M059J (cell line): ENCODE measurements at places on chromosomes 2 and 18. TPM values are rescaled to one million over a fixed set of nuclear protein-coding genes. Genes with fewer than 3 reads are reported as not detected.
A peak's percentile ranks its signal among the peaks of the same experiment; 100 is the strongest.

SLC35G4 gene
- total RNA-seq: not detected in 2 replicates

CD226 gene
- 0.10 and 3.8 TPM in 2 replicates for total RNA-seq

SLC35F5 gene
- total RNA-seq: 60.9 and 66.1 TPM in 2 replicates

ECEL1 gene
- not detected in 2 replicates for total RNA-seq

YES1 gene
- total RNA-seq: 127 and 160 TPM in 2 replicates

FOXD4L1 gene
- 0.07 TPM in 1 of 2 replicates, not detected in the other for total RNA-seq

GBX2 gene
- total RNA-seq: 0.96 and 6.6 TPM in 2 replicates

DNA sequence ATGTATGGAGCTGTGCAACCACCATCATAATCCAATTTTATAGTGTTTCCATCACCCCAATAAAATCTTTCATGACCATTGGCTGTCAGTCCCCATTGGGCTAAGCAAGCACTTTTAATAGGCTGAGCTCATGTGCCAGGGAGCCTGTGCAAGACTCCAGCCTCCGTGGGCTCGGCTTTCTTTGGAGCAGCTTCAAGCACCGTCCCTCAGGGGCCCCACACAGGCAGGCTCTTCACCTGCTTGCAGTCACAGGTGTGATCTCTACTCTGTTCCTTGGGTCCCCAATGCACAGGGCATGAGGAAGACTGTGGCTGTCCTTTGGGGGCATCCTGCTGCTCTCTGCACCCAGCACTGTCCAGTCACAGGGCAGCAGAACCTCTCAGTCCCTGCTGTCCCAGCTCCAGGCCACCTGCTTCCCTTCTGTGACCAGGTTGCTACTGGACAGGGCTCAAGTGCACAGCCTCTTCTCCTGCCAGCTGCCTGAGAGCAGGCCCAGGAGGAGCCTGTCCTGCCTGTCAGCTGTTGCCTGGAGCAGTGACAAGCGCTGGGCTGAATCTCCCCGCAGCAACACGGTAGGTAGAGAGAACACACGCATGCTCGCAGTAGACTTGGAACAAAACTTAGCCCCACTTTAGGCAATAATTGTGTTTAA, 40.7 kb upstream of the TMEM131 start:
- DNase-seq: no peak

GRCh38 chr2:191048073-191048472, 34.1 kb upstream of the STAT1 start:
- no peak for DNase-seq

GRCh38 chr2:9668687-9669345, 38.0 kb upstream of the YWHAQ start:
- DNase-seq: no peak

GRCh38 chr2:131156452-131157149, 51.5 kb downstream of the PLEKHB2 start:
- DNase-seq: peak; percentile 21

- DNase-seq: no peak
Measured at GRCh38 chr18:5158587-5158986, 38.5 kb downstream of the AKAIN1 start.

DNA sequence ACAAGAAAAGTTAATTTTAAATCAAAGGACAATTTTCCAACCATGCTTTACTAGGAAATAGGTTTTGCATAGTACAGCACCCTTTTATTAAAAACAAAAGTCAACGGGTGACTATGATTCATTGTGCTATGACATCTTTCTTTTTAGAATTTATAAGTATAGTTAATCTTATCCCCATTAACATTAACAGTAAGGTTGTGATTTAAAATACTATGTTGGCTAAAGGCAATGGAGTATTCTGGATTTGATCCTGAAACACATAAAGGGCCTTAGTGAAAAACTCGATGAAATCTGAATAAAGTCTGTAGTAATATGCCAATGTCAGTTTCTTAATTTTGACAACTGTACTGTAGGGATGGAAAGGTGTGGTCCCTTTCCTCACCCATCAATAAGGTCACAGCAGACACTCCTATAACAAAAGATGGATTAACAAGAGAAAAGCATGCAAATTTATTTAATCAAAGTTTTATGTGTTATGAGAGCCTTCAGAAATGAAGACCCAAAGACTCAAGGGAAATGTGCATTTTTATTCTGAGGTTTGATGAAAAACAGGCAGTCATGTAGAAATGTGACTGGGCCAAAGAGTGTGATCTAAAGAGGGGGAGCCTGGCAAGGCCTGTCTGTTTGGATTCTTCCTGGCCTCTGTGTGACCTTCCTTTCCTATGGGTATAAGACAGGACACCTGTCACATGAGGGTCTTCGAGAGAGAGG, 731.4 kb downstream of the TSN start:
- no peak for DNase-seq

DNA sequence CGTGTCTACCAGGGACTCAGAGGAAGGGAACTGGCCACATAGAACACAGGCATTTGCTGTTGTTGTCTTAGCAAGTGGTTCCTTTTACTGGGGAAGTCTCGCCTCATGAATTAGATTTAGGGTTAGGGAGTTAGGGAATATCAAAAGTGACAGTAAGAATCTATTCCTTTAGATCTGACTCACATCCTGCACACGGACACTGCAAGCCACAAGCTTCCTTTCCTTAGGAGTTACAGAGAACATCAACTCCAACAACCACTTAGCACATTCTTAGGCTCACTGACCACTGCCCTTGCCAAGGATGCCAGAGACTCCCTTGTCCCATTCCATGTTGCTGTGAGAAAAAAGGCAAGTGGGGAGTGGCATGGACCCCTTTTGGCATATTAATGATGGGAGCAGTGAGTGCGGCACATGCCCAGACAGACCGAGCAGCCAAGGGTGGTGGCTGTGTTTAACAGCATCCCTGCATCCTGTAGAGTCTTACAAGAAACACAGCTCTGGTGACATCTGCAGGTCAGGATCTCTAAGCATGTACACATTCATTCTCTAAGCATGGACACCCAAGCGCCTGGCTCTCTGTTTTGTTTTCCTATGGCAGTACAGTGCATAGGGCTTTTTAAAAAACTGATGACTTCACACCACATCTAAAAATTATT, 745.6 kb upstream of the RAB6C start:
- DNase-seq: no peak

DNA sequence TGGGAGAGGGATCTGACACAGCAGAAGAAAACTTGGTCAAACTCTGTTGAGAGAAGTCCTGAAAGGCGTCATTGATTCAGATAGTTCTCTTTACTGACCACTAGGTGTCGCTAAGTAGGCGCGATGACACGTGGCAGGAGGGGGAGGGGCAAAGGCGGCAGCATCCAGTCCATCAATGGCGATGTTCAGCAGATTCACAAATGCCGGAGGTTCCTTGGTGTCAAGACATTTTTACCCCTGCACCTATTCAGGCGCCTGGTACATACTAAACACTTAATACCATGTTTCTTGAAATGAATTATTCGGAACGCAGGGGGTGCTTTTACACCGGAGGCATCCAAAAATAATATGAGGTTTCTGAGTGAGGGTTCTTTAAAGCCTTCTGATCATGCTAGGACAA, 3.0 kb upstream of the PLEK start:
- DNase-seq: peak; percentile 55

DNA sequence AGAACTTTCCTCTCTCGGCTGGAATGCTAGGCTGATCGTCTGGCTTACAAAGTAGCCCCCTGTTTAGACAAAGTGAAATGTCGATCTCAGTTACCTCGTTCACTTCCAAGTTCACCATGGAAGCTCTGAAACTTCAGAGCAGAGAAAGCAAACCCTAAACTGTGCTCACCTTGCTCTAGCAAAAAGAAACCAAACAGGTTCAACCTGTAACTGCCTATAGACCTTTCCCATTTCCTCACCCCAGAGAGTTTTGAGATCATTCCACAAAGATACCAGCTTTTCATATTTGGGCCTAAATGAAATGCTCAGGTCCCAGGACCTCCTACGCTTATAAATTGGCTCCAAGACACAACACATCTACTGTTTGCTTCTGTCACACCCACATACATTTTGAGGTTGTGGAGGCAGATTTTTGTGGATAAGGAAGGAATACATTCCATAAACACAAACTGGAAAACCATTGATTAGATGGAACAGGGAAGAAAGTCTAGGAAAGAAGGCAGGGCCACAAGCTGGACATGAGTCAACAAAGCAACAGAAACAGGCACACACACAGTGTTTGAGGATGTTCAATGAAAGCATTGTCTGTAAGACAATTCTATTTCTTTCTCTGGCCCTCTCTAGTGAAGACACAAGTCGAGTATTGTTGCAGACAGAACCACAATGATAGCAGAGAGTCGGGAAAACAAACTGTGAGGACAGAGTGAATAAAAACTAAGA, 52.8 kb upstream of the TGIF1 start:
- no peak for DNase-seq

GRCh38 chr2:108932736-108933332, 56.2 kb downstream of the EDAR start:
- DNase-seq: no peak

DNA sequence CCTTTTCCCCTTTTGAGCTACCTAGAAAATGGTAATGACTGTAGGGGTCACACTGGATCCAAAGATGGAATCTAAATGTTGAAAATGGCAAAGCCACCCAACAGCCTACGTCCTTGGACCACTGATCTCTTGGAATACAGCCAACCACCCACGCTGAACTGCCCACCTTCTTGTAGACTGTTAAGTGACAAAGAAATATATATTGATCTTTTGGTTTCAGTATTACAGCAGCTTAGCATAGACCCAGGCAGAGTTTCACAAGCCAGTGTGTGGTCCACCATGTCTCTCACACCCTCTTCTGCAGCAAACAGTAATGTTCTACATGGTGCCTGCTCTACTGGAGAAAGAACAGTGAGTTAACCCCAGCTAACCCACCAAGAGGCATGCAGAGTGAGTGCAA, 20.2 kb downstream of the CACNB4 start:
- no peak for DNase-seq

- DNase-seq: no peak
Measured at GRCh38 chr2:100230754-100231153, 88.4 kb upstream of the AFF3 start.

- DNase-seq: peak; percentile 36
Measured at GRCh38 chr18:78984941-78985784, 5.5 kb downstream of the SALL3 start.

DNA sequence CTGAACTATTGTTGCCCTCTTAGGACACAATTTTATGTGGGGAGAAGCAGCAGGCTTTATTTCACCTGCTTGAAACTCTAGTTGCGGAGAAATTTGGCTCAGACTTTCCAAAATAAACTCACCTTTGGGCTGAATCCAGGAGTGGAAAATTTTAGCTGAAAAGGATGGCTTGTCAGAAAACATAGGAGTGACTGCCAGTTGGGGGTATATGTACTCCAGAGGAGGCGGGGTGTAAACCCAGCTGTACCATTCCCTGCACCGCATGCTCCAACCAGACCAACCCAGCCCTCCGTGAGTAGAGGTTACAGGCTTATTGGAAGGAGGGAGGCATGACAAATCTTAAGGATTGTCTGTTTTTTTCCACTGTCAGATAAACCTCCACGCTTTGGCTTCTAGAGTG, 53.8 kb downstream of the PRKCE start:
- DNase-seq: no peak

GRCh38 chr18:61732854-61733253, 160.0 kb downstream of the RNF152 start:
- no peak for DNase-seq

GRCh38 chr2:129381789-129382188, 597.7 kb upstream of the RAB6C start:
- DNase-seq: no peak

GRCh38 chr2:43086451-43087221, 139.8 kb downstream of the ZFP36L2 start:
- peak; percentile 99 for DNase-seq
